ENCODE measurements at places on chromosomes 5 and 9.

DNA sequence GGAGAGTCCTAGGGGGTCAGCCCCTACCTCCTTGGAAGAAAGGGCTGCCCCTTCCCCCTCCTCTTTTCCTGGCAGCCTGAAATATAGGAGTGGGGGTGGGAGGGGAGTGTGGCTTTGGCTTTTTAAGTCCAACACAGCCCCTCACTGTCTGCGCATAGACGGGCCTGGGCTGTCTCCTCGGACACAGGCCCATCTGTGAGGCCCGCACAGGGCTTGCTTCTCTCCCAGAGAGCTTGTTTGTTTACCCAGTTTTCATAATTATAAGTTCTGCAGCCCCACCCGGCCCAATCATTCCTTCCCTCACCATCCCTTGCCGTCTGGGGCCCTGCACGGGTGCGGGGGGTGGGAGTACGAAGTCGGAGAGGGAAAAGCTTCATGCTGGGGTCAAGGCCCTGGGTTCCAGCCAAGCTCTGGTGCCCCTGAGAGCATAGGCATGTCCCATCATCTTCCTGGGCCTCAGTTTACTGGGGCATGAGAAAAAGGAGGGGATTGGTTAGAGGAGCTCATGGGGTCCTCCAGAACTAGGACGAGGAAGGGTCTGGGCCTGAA lies 54.0 kb upstream of the STXBP1 start:
- no peak for DNase-seq

- no peak for DNase-seq
Observed at GRCh38 chr5:171367424-171368370, 20.0 kb upstream of the NPM1 start.

- DNase-seq, result no peak
Observed at GRCh38 chr5:131994533-131995226, 16.8 kb downstream of the ACSL6 start.

DNA sequence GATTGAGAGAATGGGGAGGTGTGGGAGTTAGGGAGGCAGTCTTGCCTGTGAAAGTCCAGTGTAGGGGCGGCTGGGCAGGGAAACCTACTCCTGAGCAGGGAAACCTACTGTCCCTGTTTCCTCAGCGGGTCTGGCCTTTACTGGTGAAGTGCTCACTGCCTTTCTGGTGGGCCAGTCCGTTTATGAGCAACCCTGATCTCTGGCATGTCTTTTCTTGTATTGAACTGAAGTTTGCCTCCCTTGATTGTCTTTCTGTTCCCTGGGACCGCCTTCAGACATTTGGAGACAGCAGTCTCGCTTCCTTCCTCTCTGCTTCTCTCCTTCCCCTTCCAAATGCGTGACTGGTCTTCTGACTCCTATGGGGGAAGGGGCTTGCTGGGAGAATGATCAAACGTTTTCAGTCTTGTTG lies 2.9 kb downstream of the SNX18 start:
- DNase-seq, result no peak

GRCh38 chr5:90022002-90022710 lies 387.4 kb downstream of the CETN3 start:
- no peak for DNase-seq

DNA sequence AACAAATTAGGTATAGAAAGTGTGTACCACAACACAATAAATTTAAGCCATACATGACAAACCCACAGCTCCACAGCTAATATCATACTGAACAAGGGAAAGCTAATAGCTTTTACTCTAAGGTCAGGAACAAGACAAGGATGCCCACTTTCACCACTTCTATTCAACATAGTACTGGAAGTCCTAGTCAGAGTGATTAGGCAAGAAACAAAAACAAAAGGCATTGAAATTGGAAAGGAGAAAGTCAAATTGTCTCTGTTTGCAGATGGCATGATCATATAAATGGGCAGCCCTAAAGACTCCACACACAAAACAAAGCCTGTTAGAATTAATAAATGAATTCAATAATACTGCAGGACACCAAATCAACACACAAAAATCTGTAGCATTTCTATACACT lies 548.8 kb downstream of the CTNND2 start:
- DNase-seq, result no peak

- DNase-seq, result no peak
Observed at GRCh38 chr5:139740138-139740991, 55.2 kb upstream of the PSD2 start.

GRCh38 chr9:99224445-99224844 lies 2.4 kb downstream of the SEC61B start:
- no peak for DNase-seq

- no peak for DNase-seq
Observed at GRCh38 chr5:115453391-115454095, 91.0 kb downstream of the FEM1C start.

DNA sequence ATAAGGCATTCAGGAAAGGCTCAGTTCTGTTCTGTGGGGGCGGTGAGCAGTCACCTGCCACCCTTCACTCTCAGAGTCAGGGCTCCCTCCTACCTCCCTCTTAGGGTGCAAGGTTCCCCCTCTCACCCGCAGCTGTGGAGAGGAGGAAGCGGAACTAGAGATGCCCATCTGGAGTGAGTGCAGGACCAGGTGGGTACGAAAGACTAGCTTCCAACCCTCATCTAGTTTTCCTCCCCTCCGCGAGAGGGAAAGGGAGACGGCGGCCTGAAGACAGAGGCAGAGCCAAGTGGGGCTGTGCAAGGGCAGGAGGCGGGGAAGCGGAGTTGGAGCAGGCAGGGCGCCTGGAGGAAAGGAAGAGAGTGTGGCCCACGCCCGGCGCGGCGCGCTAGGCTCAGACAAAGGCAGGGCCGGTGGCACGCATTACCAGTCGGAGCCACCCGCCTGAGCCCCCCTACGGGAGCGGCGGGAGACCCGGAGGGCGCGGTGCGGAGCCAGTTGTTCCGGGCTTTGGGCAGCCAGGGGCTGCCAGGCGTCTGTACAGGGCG lies 7.3 kb downstream of the PRR7 start:
- DNase-seq, result no peak

- DNase-seq, result no peak
Observed at GRCh38 chr9:21795483-21795882, 7.0 kb upstream of the MTAP start.

DNA sequence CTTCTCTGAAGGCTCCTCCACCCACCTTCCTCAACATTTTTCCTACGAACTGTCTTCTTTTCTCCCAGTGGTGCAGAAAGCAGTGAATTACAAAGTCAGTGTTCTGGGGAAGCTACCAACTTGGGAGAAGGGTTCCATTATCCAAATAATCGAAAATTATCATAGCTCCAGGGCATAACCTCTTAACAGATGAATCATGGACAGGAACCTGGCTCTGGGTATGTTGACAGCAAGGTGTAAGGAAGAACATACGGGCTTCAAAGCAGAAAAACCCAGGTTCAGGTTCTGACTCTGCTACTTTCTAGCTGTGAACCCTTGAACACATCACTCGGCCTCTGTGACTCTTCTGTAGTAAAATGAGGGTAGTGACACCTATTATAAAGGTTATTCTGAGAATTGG lies 351.3 kb downstream of the ENC1 start:
- DNase-seq, result no peak

- no peak for DNase-seq
Observed at GRCh38 chr9:104386013-104386412, 118.0 kb upstream of the OR13F1 start.

GRCh38 chr5:74209571-74209970 lies 431.0 kb downstream of the ENC1 start:
- DNase-seq, result no peak

GRCh38 chr5:145980259-145980658 lies 43.9 kb downstream of the SH3RF2 start:
- DNase-seq, result no peak

GRCh38 chr9:14678776-14679175 lies 14.5 kb downstream of the ZDHHC21 start:
- DNase-seq, result no peak

DNA sequence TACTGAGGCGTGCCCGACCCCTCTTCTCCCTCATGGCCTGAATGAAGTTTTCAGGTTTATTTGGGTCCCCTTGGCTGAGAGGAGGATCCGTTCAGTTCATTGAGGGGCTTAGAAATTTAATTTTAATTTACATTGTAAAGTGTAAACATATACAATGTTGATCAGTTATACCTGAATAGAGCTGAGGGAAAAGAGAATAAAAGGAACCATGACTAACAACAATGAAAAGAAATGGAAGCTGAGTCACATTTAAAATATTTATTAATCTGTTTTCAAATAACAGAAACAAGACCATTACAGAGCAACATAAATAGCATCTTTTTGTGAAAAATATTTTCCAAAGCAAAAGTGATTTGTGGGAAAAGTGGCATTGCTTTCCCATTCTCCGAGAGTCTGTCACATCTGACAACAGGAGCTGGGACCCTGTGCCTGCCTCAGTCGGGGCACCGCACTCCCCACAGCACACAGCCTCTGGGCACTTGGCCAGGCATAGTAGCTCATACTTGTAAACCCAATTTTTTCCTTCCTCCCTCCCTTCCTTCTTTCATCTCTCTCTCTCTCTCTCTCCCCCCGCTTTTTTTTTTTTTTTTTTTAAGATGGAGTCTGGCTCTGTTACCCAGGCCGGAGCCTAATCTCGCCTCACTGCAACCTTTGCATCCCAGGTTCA lies 28.7 kb downstream of the PROP1 start:
- no peak for DNase-seq

DNA sequence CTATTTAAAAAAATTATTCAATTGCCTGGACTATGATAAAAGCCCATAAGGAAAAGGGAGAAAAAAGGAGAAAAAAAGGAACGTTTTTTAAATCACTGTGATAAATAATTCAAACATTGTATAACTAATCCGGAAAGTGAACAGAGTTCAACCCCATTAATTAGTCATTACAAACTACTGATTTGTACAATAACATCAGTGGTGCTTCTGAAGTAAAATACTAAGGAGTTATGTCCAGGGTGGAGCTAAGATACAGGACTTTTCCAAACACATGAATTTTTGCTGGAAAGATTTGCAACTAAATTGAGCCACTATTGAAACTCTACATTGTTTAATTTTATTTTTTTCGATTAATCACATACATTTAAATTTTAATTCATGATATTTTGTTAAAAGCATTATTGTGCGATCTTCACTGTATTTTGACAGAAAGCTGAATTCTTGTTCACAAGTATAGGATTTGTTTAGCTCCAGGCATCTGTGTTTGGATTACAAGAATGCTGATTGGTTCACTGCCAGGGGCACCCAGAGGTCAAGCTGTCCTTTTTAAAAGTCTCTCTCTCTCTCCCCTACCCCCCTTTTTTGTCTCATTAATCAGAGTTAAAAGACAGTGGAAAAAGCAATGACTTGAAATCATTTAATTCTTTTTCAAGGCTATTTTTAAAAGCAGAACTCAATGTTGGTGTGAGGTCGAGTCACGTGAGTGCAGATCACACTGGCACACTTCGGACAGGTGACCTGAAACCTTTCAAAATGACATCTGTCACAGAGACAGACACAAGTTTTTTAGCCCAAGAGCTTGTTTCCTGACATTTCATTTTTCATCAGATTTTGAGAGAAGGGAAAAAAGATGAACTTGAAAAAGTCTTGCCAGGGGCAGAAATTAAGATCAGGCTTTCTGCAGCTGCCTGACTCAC lies 387.3 kb downstream of the NR2F1-AS1 start:
- no peak for DNase-seq

- DNase-seq, result no peak
Observed at GRCh38 chr5:101136454-101136853, 233.4 kb upstream of the ST8SIA4 start.

DNA sequence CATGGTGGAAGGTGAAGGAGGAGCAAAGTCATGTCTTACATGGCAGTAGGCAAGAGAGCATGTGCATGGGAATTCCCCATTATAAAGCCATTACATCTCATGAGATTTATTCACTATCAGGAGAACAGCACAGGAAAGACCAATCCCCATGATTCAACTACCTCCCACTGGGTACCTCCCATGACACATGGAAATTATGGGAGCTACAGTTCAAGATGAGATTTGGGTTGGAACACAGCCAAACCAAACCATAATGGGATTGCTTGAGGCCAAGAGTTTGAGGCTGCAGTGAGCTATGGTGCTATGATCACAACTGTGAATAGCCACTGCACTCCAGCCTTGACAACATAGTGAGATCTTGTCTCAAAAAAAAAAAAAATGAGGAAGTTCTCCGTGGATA lies 581.8 kb downstream of the TAF11L14 start:
- no peak for DNase-seq

DNA sequence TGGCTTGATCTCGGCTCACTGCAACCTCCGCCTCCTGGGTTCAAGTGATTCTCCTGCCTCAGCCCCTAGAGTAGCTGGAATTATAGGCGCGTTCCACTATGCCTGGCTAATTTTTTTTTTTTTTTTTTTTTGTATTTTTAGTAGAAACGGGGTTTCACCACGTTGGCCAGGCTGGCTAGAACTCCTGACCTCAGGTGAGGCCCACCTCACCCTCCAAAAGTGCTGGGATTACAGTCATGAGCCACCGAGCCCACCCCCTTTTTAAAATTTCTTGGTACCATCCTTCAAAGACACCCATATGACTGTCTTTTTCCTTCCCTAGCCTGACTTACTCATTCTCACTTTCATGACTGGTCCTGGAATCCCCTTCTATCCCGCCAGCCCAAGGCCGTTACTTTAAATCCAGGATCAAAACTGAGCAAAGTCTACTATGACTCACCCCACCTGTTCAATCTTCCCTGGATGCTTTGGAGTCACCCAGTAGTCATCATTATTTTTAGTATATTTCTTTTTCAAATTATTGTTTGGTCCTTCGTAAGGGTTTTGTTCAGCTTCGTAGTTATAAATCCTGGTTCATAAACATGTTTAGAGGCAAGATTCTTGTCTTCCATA lies 1.2 kb upstream of the TBCA start:
- no peak for DNase-seq

DNA sequence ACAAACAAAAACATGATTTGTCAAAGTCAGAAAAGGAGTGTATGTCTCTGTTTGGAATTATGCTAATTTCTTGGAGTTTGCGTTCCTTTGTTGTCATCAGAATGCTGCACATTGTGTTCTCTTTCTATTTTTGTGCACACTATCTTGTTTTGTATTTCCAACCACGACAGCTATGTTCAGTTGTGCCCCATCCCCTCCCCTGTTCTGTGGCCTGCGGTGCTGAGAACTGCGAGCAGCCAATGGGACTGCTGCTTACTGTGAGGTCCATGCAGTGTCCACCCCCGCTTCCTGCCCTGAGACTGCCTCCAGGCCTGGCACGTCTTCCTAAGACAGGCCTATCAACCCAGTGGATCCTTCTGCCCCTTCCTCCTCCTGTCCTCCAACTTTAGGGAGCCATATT lies 76.8 kb downstream of the PALM2AKAP2 start:
- DNase-seq, result no peak

GRCh38 chr5:42526179-42526578 lies 102.9 kb downstream of the GHR start:
- no peak for DNase-seq

DNA sequence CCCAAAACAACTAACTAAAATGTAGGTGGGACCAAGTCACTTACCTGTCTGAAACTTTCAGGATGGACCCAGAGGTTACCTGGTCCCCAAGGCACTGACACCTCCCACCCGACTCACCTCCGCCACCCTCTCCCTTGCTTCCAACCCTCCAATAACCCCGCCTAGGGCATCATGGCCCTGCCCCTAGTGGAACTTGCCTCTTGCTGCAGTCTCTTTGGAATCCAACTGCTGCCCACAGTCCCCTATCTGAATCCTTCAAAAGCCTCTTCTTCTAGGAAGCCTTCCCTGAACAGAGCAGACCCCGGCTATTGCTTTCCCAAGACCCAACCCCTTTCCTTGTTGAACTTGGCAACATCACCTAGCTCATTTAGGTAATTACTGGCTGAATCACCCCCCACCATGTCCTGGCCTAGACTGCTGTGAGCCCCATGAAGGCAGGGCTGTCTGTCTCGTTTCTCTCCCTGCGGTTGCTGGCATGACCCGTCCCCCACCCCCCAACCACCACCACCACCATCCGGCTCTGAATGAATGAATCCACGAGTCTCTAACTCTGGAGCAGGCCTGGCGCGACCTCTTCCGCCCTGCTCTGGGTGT lies 9.4 kb downstream of the CRB2 start:
- DNase-seq, result no peak

Data from stimulated activated CD4-positive, alpha-beta T cell treated with anti-CD3 and anti-CD28 coated beads, Interleukin-4, amount 100 ng/mL, for 48 hours (primary cell).